B cell (primary cell): ENCODE measurements at places on chromosomes 16 and 17.
A peak's percentile ranks its signal among the peaks of the same experiment; 100 is the strongest.

GRCh38 chr17:61458000-61458399 is 5.8 kb downstream of the TBX4 start:
- no peak for DNase-seq

DNA sequence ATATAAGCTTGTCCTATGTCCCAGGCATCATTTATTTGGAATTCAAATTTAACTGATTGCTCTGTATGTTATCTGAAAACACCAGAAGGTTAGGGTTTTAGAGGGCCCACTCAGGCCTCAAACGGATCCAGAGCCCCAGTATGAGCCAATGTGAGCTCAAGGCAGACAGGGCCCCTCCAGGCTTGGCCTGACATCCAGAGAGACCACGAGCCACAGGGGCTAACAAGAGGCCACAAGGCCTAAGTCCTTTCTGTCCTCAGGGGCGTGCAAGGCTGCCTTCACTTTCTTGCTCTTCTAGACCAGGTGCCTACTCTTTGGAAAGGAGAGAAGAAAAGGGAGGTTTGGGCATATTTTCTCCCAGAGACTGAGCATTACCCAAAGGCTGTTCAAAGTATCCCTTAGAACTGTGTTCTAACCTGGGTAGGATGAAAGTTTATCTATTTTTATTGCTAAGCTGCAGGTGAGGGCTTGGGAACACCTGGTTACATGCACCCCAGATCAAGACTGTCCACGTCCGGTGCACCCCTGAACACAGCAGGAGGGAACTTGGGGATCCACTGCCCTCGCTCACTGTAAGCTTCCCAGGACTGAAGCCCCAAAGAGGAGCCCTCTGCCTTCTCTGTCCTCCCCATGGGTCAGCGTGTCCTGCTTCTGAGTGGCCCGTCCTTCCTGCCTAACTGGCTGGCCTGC is 1.5 kb upstream of the ENGASE start:
- no peak for DNase-seq

DNA sequence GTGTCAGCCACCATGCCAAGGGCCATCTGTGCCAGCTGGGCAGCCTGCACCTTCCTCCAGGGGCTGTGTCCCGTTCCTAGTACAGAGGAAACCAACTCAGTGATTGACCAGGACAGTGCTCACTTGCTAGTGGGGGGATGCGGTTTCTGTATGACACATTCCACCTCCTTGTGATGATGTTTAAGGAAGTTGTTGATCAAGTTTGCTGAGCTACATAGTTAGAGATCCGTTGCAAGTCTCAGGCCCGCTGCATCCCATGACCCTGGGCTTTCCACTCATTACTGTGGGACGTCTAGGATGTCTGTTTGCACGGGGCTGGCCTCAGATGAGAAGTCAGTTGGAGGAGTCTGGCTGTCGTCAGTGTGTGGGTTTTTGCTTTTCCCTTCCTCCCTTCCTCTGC is 33.6 kb downstream of the RNF213 start:
- no peak for DNase-seq

- no peak for DNase-seq
Observed at GRCh38 chr16:593406-593805, 3.5 kb downstream of the RAB40C start.

DNA sequence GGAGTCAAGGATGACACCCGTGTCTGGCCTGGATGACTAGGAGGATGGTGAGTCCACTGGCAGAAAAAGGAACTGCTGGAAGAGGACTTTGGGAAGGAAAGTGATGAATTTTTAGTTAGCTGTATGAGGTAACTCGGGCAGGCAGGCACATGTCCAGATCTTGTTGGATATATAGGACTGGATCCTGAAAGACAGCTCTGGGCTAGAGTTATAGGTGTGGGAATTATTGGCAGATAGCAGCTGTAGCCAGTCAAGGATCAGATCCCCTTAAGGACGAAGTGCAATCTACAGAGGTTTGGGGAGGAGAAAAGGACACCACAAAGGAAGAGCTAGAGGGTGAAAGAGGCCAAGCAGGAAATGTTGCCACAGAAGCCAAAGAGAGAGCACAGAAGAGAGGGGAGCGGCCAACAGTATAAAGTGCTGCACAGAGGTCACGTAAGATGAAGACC is 10.1 kb downstream of the CYB5D1 start:
- no peak for DNase-seq

GRCh38 chr16:11506741-11507305 is 79.9 kb downstream of the LITAF start:
- peak; percentile 71 for DNase-seq

- DNase-seq = no peak
Observed at GRCh38 chr16:80407265-80407987, 133.4 kb upstream of the DYNLRB2 start.

GRCh38 chr17:27824745-27825144 is 24.4 kb upstream of the NOS2 start:
- DNase-seq = no peak

DNA sequence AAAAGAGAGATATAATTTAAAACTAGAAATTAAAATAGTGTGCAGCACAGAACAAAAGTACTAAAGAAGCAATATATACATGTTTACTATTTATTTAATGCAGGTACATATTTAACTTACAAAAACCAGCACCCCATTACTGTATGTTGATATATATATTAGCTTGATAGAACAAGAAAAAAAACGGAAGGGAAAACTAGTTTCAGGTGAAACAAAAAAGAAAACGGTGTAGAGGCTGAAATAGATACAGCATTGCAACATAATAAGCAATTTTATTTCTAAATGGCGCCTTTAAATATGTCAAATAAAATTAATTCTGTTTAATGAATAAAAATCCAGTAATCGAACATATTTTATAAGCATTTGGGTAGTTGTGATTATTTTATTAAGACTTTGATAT is 3.9 kb downstream of the HNF1B start:
- no peak for DNase-seq

- DNase-seq = no peak
Observed at GRCh38 chr16:88658714-88659113, 4.2 kb downstream of the MVD start.

GRCh38 chr17:81990836-81991683 is 13.6 kb downstream of the ASPSCR1 start:
- DNase-seq = no peak

- no peak for DNase-seq
Observed at GRCh38 chr16:58128711-58129096, 477 bp downstream of the CFAP20 start.

GRCh38 chr16:63745456-63745855 is 1376.4 kb downstream of the CDH11 start:
- no peak for DNase-seq
